Stimulated activated CD8-positive, alpha-beta memory T cell treated with anti-CD3 and anti-CD28 coated beads, Interleukin-15, amount 100 ng/mL, for 1 hour (primary cell): ENCODE measurements at places on chromosomes 12 and 14.

DNA sequence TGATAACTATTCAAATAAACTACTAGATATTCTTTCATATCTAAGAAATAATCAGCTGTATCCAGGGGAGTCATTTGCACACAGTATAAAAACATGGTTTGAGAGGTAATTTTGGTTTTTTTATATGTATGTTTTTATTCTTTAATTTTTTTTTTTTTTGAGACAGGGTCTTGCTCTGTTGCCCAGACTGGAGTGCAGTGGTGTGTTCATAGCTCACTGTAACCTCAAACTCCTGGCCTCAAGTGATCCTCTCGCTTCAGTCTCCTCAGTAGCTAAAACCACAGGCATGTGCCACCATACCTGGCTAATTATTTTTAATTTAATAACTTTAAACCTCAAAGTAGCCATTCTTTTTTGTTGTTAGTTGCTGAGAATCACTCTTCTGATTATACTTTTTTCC is 1.8 kb downstream of the PRORP start:
- DNase-seq, result no peak

DNA sequence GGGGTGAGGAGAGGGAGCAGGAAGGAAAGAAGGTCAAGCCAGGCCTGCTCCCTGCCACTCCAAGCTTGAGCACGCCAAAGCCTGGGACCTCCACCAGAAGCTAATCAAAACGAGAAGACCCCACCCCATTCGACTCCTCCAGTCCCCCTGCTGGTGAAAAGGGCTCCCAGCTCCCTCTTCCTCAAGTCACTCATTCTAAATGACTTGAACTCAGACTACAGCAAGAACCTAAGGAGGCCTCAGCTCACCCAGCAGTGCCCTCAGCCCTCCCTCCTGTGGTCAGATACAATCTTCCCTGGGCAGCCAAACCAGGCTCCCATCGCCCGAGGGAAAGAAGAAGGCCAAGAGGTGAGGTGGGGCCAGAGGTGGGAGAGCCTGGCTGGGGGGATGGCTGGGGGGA is 17.4 kb downstream of the HDAC7 start:
- DNase-seq, result no peak

DNA sequence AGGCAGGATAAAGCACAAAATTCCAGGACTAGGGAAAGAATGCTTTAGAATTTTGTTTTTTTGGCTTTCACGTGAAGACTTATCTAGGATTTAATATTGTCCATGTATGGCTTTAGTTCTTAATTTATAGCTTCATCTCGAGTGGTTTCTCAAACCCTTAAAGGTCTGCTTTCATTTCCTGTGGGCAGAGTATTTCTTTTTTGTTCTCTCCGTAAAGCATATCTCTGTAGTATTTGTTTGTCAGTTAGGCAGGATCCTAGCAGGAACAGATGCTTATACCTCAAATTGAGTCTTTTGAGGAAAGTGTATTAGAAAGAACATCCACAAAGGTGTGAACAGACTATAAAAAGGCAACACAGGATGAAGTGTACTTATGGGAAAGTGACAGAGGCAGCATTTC is 697.1 kb upstream of the SEL1L start:
- no peak for DNase-seq

GRCh38 chr14:100715332-100715731 is 11.4 kb upstream of the DLK1 start:
- DNase-seq, result no peak

- no peak for DNase-seq
Measured at GRCh38 chr12:116339800-116340371, 62.4 kb upstream of the MED13L start.

DNA sequence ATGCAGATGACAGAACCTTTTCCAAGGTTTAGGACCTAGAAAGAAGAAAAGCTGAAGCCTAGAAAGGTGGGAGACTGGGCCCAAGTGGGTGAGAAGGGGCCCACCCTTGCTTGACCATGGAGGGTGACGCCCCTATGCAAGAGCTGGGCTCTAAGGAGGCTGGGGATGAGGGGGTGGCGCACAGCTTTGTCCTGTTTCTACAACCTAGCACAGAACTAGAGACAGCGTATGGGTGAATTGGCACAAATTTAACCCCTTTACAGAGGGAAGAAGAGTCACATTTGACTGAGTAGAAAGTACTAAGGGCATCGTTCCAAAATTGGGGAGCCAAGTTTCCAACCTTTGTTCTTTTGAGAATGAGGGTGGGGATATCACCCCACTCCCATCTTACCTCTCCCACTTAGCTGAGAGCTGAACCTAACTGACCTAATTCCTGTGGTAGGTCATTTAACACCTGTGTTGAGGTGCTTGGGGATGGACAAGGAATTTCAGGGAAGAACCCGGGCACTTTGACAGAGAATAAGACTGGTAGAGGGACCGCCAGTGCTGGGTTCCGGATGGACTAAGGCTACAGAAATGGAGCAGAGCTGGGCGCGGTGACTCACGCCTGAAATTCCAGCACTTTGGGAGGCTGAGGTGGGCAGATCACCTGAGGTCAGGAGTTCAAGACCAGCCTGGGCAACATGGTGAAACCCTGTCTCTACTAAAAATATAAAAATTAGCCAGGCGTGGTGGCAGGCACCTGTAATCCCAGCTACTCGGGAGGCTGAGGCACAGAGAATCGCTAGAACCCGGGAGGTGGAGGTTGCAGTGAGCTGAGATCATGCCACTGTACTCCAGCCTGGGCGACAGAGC is 5.2 kb downstream of the NFKBIA start:
- DNase-seq, result no peak

DNA sequence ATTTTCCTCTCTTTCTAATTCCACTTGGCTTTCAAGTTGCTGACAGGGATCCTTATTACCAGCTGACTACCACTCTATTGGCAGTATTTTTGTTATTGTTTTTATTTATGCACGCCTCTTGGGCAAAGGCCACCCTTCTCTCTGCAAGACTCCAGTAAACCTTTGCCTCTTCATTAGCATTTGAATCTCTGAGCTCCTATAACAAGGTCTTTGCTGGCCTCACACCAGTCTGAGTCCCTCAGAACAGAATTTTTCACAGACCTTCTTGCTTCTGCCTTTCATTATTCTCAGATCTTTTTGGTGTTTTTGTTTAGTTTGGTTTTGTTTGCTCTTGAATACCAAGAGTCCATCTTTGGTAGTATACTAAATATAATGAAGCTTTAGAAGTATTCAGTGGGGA is 145.9 kb downstream of the PDZRN4 start:
- DNase-seq, result no peak

DNA sequence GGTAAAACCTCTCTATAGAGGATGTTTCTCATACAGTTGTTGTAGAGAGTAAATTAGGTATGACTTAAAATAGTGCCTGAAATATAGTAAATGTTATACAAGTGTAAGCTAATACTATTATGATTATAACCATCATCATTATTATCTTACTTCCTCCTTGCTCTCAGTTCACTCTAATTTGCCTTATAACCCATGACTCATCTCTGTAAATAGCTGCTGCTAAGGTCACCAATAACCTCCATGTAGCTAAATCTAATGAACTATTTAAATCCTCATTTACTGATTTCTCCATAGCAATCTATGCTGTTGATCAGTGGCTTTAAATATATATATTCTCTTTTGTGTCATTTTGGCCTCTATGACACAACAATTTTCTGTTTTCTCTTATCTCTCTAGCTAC is 109.6 kb downstream of the RMST start:
- no peak for DNase-seq

GRCh38 chr12:105704787-105705186 is 374.3 kb downstream of the C12orf75 start:
- no peak for DNase-seq

GRCh38 chr12:116656306-116656705 is 81.6 kb downstream of the SPRING1 start:
- DNase-seq, result no peak

- no peak for DNase-seq
Measured at GRCh38 chr12:51382173-51382572, 9.0 kb downstream of the GALNT6 start.

GRCh38 chr14:104358528-104359300 is 220.3 kb downstream of the KIF26A start:
- no peak for DNase-seq

GRCh38 chr14:57066463-57066862 is 202.2 kb downstream of the EXOC5 start:
- DNase-seq, result no peak

DNA sequence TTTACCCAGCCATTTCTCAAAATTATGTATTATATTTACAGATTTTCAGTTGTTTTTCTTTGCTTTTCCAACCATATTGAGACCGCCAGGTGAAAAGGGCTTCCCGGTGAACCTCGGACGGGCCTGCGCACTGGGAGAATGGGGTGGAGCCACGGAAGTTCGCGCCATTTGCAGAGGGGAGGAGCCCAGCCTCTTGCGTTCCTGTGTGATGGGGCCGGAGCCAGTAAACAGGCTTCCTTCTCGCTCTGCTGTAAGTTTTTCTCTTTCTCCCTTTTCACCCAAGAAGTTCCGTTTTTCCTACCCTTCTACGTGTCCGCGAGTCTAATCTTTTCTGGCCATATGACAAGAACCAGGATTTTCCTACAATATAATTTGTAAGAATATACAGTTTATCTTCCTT is 1108.8 kb upstream of the SEL1L start:
- DNase-seq, result no peak

- no peak for DNase-seq
Measured at GRCh38 chr14:48914382-48914781, 671.8 kb downstream of the RPS29 start.

DNA sequence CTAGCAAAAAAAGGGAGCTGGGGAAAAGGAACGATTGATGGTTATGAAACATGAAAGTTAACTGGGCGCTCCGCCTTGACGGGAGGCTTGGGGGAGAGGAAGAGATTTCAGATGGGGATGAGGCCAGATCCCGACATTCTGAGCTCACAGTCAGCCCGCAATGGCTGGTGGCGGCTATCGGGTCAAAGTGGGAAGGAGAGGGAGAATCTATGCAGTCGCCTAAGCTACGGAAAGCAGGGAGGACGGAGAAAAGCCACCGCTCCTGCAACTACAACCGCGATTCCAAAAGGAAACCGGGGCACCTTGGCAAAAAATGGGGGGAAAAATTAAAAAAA is 502 bp downstream of the MPHOSPH9 start:
- DNase-seq, result no peak

GRCh38 chr14:90581745-90582144 is 184.9 kb downstream of the CALM1 start:
- no peak for DNase-seq

- DNase-seq, result no peak
Measured at GRCh38 chr12:75414671-75415070, 23.8 kb downstream of the GLIPR1L2 start.

GRCh38 chr12:32437095-32437515 is 37.7 kb downstream of the FGD4 start:
- DNase-seq, result no peak

DNA sequence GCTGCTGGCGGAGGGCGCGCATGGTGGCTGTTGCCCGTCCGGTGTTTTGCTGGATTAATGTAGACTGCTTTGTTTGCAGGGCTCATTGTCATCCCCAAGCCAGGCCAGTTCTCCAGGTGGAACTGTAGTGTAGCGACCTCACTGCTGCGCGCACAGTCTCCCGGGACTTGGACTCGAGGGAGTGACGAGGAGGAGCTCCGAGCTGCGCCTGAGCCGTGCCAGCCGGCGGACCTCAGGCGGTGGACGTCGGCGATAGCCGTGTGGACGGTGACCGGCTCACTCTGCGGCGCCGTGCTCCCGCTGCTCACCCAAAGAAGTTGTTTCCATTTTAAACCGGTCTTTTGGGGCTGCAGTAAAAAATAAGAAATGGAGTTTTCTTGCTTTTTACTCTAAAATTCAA is 82.2 kb downstream of the MOK start:
- no peak for DNase-seq

- DNase-seq, result no peak
Measured at GRCh38 chr12:121860257-121860656, 1.6 kb upstream of the HPD start.

DNA sequence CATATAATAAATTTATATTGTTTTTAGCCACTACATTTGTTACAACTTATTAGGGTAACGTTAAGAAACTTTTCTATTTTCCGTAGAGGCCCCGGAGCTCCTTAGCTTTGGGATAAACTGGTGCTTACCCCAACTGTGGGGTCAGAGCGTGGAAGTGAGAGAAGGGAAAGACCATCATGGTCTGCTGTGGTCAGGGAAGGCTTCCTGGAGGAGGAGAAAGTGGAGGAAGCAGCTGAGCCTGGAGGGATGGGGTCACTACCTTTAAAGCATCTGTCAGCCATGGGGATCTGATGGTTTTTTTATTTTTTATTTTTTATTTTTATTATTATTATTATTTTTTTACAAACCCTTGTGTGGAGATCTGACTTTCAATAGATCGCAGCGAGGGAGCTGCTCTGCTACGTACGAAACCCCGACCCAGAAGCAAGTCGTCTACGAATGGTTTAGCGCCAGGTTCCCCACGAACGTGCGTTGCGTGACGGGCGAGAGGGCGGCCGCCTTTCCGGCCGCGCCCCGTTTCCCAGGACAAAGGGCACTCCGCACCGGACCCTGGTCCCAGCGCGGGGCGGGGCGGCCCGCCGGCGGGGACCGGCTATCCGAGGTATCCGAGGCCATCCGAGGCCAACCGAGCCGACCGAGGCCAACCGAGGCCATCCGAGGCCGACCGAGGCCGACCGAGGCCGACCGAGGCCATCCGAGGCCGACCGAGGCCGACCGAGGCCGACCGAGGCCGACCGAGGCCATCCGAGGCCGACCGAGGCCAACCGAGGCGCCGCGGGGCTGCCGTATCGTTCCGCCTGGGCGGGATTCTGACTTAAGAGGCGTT is 1101.2 kb upstream of the TMEM132C start:
- peak; percentile 53 for DNase-seq

DNA sequence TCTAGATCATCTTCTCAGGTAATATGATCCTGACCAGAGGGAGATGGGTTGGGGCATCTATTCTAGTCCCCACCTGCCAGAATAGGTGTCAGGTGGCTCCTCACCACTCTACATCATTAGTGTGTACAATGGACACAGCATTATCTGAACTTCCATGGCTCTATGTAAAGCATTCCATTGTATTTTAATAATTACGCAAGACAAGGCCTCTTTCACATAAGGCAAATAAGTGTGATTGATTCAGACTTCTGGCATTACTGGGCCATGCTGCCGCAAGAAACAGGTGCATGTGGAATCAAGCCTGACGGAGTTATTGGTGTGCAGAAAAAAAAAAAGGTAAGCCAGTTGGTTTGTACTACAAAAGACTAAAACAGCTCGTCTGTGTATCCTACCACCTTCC is 3.1 kb upstream of the DDHD1 start:
- DNase-seq, result no peak

DNA sequence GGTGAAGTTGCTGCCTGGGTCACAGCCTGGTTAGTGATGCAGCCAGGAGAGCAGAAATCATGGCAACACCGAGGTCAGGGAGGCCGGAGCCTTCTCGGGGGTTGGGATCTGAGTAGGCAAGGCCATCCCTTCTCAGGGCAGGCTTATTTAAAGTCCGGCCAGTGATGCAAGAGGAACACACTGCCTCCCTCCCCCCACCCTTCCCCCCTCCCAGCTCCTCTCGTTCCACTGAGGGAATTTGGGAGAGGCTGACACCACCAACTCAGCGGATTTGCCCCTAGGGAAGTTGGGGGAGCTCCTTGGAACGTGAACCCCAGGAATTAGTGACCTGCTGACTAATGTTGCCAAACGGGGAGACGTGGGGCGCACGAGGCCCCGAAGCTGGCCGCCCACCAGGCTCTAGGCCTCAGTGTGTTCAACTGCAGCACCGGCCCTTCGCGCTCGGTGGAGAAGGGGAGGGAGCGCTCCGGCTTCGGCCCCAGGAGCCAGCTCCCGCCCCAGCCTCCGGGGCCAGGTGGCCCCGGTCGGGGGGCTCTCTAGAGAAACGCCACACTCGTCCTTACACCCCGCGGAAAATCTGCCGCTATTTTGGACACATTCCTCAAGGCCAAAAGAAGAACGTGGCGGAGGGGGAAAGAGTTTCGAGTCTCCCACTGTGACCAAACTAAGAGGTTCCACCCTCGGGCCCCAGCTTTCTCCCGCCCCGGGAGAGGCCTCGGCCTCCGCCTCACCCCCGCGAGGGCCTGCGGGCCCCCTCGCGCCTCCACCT is 1.6 kb downstream of the CTDSP2 start:
- DNase-seq, result no peak
